ENCODE measurements at places on chromosomes 7 and 10.

DNA sequence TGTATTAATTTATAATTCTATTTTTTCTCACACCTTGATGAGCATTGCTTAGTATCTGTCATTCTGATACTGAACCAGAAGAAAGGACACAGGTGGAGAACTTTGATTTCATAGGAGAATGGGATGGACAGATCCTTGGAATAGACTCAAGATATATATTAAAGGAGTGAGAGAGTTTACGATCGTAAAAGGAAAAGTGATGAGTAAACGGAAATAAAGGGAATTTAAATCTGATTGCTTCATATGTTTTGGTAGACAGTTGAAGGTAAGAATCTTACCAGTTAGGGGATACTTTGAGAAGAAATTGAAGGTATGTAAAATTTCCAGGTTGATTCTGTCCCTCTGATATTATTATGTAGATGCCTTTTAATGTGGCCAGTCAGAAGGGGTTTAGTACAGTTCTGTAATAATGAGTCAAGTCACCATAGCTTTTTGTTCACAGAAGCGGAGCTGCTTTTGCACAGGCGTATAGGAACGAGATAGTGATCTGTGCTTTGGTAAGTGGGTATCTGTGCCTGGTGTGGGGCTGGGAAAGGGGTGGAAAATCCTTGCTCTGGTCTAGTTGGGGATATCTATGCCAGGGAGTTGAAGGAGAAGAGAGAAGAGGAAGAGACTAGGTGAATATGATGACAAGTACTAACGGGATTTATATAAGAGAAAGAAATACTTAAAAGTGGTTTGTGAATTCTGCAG lies 15.4 kb downstream of the SP4 start:
- no peak for DNase-seq

DNA sequence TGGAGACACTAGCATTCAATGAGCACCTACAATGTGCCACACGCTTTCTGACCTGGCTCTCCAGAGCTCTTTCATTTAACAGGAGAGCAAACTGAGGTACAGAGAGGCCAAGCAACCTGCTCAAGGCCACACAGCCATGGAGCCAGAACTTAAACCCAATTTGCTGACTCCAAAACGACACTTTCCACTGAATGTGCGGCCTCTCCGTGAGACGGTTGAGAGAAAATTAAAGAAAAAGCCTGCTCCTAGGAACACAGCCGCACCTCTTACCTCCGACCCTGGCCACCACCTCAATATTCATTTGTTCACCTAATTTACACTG lies 42.8 kb downstream of the ZCCHC24 start:
- DNase-seq = no peak

GRCh38 chr7:117010375-117011133 lies 57.3 kb downstream of the ST7 start:
- no peak for DNase-seq

GRCh38 chr10:133355991-133356390 lies 1.8 kb downstream of the FUOM start:
- no peak for DNase-seq

DNA sequence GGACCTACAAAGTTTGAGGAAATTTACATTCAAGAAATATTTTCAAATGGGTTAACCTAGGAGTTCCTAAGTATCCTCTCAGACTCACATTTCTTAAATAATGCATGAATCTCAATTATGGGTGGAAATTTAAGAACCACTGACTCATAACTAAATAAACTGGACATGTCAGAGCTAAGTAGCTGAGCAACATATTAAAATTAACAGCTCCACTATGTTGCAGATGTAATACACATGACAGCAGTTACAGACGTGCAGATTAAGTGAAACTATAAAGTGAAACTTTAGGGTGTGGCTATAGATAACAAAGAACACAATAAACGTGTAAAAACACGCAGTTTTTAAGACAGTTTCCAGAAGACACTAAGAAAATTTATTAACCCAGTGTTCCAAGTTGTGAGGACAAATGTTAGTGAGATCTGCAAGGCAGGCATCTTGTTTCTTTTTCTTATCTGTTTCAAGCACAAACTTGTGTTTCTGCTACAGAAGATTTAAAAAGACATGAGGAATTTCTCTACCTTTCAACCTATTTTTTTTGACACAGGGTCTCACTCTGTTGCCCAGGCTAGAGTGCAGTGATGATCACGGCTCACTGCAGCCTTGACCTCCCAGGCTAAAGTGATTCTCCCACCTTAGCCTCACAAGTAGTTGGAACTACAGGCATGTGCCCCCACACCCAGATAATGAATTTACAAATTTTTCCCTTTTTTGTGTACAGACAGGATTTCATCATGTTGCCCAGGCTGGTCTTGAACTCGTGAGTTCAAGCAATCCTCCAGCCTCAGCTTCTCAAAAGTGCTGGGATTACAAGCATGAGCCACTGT lies 25.3 kb downstream of the DNMBP start:
- DNase-seq = no peak

GRCh38 chr10:31974434-31975124 lies 45.9 kb upstream of the ARHGAP12 start:
- DNase-seq = no peak

Measured in ecto neural progenitor cell (in vitro differentiated cells).